ENCODE measurements at places on chromosomes 16 and 17. TPM values are rescaled to one million over a fixed set of nuclear protein-coding genes. Genes with fewer than 3 reads are reported as not detected.

Gene TM4SF5
- total RNA-seq: not detected

Gene TBC1D28
- not detected for total RNA-seq

Gene SOX8
- 0.74 TPM for total RNA-seq

Gene MT1H
- 5.4 TPM for total RNA-seq

Gene HS3ST3B1
- total RNA-seq: 23.2 TPM

Gene MSLN
- not detected for total RNA-seq

Gene TP53TG3C
- total RNA-seq: not detected

Gene TAT
- total RNA-seq: not detected

Gene PCGF2
- 1.2 TPM for total RNA-seq

Gene CCL17
- not detected for total RNA-seq

Gene SLC26A11
- 5.4 TPM for total RNA-seq

Gene EVI2B
- total RNA-seq: 11.4 TPM

Gene PLA2G10
- not detected for total RNA-seq

Gene PRKCB
- total RNA-seq: 37.1 TPM

Data from activated naive CD4-positive, alpha-beta T cell treated with anti-CD3 and anti-CD28 coated beads for 36 hours (primary cell).